H1 (cell line): ENCODE measurements at places on chromosomes 2 and 18.

DNA sequence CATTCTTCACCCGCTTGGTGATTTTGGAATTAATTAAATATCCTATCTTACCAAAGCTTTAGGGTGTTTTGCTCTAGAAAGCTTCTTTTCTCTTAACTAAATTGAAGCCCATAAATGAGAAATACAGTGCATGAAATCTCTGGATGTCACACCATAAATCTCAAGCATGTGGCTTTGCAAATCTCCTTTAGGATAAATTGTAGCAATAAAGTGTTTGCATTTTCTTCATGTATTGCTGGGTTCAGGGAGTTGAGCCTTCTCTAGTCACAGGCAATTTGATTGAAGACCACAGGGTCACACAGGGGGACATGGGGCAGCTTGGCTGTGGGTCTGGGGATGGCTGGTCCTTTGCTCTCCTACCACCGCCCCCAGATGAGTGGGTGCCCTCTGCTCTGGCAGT lies 364.2 kb downstream of the CLIP4 start:
- no peak for DNase-seq

DNA sequence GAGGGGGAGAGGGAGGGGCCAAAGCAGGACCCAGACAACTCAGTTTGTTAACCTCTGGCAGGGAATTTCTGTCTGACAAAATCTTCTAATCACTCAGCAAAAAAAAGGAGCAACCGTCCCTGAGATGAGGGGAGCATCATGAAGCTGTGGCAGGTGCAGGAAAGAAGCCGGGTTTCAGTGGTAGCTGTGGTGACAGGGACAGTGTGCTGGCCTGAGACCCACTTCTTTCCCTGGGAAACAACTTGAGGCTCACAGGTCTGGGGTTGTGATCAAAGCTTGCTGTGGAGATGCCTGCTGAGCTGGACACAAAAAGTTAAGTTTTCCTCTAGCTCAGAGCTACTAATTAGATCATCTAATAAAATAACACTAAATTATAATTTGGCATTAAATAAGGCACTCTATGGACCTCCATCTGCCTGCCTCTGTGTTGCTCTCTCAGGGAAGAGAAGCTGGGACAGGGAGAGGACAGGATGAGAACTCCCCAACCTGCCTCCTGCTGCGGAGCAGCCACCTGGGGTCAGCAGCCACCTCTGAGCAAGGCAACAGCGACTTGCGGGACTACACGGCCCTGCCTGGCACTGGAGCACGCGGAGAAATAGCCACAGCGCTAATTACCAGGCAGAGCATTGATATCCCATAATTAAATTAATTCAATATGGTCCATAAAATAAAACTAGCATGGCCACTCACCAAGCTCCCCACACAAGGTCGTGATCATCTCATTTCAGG lies 104.6 kb upstream of the TEX51 start:
- peak; percentile 47 for DNase-seq

GRCh38 chr2:181461056-181461997 lies 4.1 kb downstream of the ITGA4 start:
- no peak for DNase-seq

DNA sequence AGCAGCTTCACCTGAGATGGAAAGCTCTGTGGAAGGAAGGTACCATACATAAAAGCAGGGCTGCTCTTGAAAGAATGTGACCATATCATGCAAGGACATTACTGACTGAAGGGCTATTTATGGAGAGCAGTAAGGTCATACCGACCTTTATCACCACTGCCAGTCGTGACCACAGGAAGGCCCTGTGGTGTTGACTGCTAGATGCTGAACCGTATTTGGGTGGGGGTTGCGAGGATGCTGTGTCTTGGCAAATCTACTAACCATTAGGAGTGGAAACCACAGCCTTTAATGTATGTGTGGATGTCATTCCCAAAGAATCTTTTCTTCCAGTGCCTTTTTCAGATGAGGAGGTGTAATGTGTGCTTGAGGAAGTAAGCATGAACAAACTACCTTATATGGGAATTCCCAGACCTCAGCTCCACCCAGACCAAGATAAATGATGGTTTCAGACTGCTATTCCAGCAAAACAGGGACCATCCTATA lies 60.8 kb downstream of the LIMS1 start:
- DNase-seq: no peak

- DNase-seq: no peak
Observed at GRCh38 chr2:173596244-173596643, 241.6 kb downstream of the CDCA7 start.

- DNase-seq: no peak
Observed at GRCh38 chr18:24656551-24657443, 196.4 kb downstream of the HRH4 start.

DNA sequence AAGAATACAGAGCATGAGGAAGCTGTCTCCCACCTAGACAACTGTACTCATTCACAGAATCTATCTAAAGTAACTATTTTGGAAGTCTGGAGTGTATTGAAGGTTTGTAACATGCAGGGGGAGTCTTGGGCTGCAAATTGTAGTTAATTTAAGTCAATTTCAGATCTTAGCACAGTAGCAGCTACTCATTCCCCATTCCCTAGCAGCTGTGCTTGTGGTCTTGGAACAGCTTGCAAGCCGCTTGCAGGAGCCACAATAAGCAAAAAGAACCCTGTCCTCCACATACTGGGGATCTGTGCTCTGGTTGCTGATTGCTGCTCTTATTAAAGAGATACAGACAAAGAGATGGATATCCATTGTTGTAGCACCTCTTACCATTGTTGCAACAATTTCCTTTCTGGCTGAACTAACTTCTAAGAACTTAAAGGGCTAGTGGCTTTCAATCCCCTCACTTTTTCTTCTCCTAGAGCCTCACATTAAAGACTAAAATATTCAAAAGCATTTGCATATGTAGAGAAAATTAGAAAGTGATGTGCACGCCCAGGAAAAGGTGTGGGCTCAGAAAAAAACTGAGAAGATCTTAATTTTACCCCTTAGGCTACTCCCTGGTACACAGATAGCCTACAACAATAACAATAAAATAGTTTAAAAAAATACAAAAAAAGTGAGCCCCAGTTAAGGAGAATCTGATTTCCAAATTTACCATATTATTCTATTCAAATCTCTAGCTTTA lies 1775.1 kb upstream of the PIK3C3 start:
- DNase-seq: no peak
